ENCODE measurements at places on chromosomes 7 and 10.

DNA sequence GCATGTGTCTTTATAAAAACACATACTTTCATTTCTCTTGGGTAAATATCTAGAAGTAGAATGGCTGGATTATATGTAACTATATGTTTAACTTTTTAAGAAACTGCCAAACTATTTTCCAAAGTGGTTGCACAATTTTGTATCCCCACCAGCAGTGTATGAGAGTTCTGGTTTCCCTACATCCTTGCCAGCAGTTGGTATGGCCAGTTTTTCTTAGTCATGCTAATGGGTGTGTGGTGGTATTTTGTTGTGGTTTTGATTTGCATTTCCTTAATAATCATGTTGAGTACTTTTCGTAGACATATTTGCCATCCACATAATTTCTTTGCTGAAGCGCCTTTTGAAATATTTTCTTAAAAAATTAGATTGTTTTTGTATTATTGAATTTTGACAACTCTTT, 60.3 kb downstream of the NEUROG3 start:
- DNase-seq, result no peak

DNA sequence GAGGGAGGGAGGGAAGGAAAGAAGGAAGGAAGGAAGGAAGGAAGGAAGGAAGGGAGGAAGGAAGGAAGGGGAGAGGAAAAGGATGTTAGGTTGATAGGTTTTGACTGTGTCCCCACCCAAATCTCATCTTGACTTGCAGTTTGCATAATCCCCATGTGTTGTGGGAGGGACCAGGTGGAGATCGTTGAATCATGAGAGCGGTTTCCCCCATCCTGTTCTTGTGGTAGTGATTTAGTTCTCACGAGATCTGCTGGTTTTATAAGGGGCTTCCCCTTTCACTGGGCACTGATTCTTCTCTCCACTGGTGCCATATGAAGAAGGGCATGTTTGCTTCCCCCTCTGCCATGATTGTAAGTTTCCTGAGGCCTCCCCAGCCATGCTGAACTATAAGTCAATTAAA, 15.1 kb upstream of the NUDCD3 start:
- no peak for DNase-seq

- no peak for DNase-seq
Measured at GRCh38 chr7:100667331-100668068, 6.0 kb upstream of the GNB2 start.

DNA sequence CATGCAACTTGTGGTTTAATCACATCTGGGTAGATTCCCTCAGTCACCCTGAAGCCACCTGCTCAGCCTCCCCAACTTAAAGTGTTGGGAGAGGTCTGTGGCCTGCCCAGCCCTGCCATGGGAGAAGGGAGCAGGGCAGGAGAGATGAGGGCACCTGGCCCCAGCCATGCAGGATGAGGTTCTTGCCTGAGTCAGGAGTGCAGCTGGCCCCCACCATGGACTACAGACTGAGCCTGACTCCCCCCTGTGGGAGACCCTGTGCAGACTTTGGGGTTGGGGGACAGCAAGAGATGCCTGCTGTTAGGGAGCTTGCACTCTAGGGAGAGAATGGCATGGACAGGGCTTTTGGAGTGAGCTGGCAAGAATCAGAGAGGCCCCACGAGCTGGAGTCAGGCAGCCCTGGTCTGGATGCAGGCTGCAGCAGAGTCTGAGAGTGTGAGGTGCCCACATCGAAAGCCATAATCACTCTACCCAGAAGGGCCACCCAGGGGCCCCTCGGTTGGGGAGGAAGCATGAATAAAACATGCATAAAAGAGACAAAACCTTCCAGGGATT, 34.7 kb upstream of the DPYSL4 start:
- DNase-seq, result no peak

- no peak for DNase-seq
Measured at GRCh38 chr10:125002423-125003145, 60.7 kb downstream of the ZRANB1 start.

- no peak for DNase-seq
Measured at GRCh38 chr10:6019010-6019782, 41.9 kb upstream of the IL15RA start.

DNA sequence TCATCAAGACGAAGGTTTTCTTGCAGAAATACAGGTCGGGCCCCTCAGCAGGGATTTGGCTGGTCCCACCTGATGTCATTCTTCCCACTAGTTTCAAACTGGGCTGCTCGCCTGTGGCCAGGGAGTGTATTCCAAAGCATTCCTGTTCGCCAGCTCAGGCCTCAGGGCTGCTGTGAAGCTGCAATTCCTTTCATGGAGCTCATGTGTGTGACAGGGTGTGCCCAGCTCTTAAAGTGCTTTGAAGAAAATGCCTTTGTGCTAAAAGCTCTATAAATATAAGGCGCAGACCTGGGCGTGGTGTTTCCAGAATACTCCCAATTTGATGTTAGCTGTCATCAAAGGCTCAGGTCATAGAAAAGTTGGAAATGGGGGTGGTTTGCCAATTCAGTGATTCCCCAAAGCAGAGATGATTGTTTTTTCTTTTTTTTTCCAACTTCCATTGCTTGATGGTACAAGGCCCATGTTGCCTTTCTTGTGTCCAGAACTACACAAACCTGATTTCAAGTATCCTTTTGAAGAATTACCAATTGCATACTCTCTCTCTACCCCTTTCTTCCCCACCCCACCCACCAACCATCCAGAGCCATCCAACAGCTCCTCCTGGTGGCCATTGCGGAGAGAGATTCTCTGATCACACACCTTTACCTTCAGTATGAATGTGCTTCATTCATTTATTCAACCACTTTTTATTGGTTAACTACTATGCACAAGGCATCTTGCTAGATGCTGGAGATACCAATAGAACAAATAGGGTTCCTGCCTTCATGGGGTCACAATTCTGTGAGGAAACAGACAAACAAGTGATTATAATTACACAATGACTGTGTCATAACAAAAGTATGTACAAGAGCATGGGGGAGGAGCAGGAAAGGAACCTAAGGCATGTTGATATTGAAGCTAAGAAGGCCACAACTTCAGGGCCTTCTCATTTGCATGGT, 297.3 kb upstream of the LYZL1 start:
- DNase-seq, result peak; percentile 15

DNA sequence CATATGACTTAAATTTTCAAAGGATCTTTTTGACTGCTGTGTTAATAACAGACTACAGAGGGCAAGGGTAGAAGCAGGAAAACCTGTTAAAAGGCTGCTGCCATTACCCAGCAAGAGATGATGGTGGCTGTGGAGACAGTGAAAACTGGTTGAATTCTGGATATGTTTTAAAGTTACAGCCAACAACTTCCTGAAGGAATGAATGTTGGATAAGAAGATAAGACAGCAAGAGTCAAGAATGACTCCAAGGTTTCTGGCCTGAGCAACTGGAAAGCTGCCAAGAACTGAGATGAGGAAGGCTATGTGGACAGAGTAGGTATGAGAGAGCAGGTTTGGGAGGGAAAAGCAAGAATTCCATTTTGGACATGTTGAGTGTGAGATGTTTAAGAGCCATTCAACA, 19.1 kb downstream of the CNOT4 start:
- no peak for DNase-seq

DNA sequence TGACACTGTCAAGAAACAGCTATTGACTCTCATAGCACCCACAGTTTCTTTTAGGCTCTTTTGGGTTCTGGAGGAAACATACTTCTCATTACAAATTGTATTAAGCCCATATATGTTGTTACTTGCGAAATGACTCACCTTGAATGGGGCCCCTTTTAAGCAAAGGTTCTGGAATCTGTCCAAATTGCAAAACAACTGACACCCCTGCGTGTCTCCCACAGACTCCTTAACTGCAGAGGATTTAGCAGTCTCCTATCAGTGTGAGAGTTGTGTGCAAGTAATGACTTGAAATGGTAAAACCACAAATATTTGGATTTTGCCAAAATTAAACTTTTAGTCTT, 192.3 kb downstream of the DNAJC1 start:
- no peak for DNase-seq

Data from activated naive CD4-positive, alpha-beta T cell treated with Interleukin-2 at 50 U/mL for 16 hours (primary cell).